ENCODE measurements at places on chromosomes 3 and 15.

DNA sequence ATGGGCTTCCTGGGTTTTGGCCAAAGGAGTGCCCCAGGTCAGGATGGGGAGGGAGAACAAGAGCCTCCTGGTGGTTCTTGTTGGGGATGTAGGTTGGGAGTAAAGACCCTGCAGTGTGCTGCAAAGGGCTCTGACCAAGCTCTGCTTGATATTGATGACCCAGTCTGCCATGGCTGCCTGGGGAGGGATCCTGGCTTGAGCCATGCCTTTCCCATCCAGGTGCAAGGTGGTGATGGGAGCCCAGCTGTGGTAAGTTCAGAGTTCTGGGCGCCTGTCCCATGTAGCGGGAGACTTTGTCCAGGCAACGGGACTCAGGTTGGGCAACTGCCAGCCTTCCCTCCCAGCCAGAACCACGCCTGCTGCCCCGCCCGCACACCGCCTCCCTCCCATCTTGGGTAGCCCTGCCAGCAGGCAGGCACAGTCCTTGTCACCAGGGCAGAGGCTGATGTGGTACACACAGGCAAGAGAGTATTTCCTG, 2.6 kb downstream of the GNAI2 start:
- peak; percentile 31 for DNase-seq

DNA sequence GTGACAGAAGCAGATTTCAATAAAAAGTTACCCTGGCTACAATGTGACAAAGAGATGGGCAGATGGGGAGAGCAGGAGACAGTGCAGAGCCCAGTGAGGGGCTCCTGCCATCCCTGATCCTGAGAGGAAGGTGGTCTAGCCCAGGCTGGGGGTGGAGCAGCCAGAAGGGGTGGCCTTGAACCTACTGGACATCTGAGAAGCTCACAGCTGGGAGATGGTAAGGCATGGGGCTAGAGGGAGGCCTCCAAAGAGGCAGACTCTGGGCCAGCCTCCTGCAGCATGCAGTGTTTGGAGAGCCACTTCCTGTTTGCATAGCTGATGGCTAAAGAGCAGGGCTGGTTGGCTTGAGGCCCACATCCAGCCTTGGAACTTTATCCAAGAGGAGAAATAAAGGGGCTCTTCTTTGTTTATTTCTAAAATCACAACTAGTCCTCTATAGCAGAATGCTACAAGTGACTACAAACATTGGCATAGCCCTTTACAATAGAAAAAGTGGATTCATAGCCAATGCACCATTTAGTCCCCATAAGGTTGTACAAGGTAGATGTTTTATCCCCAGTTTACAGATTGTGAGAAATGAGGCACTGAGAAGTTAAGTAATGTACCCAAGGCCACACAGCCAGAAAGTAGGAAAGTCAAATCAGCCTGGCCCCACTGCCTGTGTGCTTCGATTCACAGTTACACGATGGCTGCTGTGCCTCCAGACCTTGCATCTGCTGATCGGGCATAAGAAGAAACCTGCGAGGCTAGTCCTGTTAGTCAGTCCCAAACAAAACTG, 4.6 kb downstream of the EFCC1 start:
- no peak for DNase-seq

GRCh38 chr3:127034195-127034989, 51.5 kb downstream of the PLXNA1 start:
- DNase-seq, result no peak

- no peak for DNase-seq
These were observed 6.9 kb downstream of the NSMCE3 start for GRCh38 chr15:29262738-29263137.

DNA sequence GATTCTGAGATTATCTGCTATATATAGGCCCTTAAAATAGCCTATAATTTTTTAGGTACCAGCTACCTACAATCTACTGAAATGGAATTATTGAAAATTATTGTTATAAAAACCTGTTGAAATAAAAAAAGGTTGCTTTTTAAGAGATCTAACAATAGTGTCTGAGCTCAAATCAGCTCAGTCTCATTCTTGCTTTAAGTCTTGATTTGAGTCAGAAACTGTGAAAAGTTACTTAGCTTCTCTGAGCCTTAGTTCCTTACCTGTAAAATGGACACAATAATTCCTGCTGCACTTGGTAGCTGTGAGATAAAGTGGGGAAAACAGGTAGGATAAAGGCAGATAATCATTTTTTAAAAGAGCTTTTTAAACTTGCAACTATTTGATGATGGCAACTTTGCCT, 118.8 kb upstream of the UBE2E2 start:
- DNase-seq, result no peak

Data from NCI-H446 (cell line).